ENCODE measurements at places on chromosomes 12 and 14. TPM values are rescaled to one million over a fixed set of nuclear protein-coding genes. Genes with fewer than 3 reads are reported as not detected.

The GLT8D2 gene
- 9.5 TPM for total RNA-seq

- no peaks in the 10 kb centered on the region for H3K27me3 ChIP-seq
- DNase-seq: no peak
- H3K36me3 ChIP-seq: no peaks in the 10 kb centered on the region
- no peak overlapping the region for H3K4me3 ChIP-seq
These were observed 37.2 kb downstream of the DPF3 start for GRCh38 chr14:72856530-72857266.

DNA sequence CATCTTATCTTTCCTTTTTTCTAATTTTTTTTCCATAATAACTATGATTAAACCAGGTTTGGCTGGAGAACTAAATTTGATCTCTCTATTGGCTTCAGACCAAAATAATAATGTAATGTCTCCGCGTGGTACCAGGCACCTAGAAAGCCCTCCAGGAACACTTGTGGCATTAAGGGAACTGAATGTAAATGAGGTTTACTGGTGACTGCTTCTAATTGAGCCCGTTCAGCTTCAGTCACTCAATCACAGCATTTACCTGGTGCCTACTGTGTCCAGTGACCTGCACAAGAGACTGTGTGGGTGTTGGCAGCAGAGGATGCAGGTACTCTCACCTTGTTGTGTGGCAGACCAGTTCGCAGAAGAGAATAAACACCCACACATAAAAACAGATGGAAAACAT, 302.5 kb downstream of the DPF3 start:
- DNase-seq: no peak
- H3K27me3 ChIP-seq: no peaks in the 10 kb centered on the region
- H3K4me1 ChIP-seq: no peaks in the 10 kb centered on the region
- no peak overlapping the region for H3K4me3 ChIP-seq
- H3K27ac ChIP-seq: no peak overlapping the region

The KRT75 gene
- not detected for total RNA-seq

- no peaks in the 10 kb centered on the region for H3K4me1 ChIP-seq
- H3K27ac ChIP-seq: no peak overlapping the region
- H3K36me3 ChIP-seq: no peaks in the 10 kb centered on the region
These were observed 65.4 kb upstream of the DDX11 start for GRCh38 chr12:31008241-31008761.

- H3K36me3 ChIP-seq: no peaks in the 10 kb centered on the region
- no peaks in the 10 kb centered on the region for H3K4me1 ChIP-seq
- H3K27ac ChIP-seq: no peak overlapping the region
- no peak overlapping the region for H3K4me3 ChIP-seq
- no peaks in the 10 kb centered on the region for H3K27me3 ChIP-seq
These were observed 99.1 kb downstream of the SYT1 start for GRCh38 chr12:78963439-78964227.

The EMP1 gene
- total RNA-seq: 360 TPM
